ENCODE measurements at places on chromosomes 12 and 14. TPM values are rescaled to one million over a fixed set of nuclear protein-coding genes. Genes with fewer than 3 reads are reported as not detected.
A peak's percentile ranks its signal among the peaks of the same experiment; 100 is the strongest.

The SLC8A3 gene
- polyA plus RNA-seq: 5.9 TPM

The FAIM2 gene
- polyA plus RNA-seq: 5.3 TPM

The TPH2 gene
- polyA plus RNA-seq: not detected

DNA sequence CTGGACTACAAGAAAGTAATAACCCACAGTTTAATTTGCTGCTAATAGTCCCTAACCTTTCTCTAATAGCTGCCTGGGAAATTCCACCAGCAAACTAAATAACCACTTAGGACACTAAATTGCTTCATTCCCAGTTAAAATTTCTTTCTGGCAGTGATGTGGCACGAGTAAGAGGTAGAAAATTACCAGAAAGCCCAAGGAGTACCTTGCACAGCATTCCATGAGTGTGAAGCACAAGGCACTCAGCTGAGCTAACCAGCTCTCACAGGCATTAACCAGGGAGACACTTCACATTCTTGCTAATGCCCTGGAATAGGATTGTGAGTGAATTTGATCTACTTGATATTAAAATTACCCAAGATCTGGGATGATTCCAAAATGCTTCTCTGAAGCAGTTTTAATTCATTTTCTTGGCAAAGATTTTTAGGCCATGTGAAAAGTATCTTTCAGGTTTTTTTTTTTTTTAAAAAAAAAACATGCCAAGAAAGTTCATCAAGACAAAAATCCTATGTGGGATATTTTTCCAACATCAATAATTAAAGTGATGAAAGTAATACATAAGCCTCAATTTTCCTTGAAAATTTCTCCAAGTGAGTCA, 29.5 kb downstream of the TSPAN8 start:
- DNase-seq: no peak

The HOXC9 gene
- polyA plus RNA-seq: 16.9 TPM

DNA sequence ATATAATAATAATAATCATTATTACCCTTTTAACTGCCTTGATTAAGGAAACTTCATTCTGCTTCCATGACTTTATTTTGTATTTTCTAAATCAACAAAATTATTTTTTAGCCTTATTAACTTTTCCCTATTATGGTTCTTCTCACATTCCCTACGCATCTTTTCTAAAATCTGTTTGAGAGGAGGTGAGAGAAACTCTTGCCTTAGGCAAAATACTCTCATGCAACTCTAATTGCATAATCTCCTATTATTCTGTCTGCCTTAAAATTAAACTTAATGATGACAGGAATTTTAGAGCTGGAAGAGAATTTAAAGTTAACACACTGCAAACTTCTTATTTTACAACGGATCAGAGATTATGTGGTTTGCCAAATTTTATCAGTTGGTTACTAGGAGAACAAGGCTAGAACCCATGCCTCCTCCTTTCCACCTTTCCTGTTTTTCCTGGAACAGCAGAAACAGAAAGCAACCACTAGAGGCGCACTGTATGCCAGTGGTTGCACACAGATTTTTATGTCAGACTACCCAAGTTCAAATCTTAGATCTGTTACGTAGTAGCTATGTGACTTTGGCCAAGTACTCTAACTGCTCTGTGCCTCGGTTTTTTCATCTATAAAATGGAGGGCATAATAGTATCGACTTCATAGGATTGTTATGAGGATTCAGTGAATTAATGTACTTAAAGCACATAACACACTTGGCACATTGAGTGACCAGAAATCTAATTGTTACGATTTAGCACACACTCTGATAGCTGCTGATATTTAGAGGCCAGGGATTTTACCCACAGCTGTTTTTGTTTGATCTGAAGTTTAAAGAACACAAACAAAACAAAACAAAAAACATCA, 4.3 kb upstream of the BRMS1L start:
- no peak for DNase-seq

DNA sequence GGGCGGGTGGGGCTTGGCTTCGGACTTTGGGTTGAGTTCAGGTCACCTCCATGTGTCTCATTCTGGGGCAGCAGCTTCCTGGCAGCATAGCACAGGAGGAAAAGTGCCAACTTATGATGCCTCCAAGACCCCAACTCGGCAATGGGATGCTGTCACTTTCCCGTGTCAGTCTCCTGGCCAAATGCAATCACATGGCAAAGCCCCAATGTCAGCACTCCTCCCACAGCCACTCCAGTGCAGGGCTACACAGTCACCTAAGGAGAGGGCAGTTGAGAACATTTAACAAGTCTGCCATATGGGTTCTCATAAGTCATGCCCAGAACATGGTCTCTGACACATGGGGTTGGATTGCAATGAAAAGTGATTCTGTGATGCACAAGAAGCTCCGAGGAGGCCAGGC, 26.7 kb downstream of the ELK3 start:
- DNase-seq: no peak

DNA sequence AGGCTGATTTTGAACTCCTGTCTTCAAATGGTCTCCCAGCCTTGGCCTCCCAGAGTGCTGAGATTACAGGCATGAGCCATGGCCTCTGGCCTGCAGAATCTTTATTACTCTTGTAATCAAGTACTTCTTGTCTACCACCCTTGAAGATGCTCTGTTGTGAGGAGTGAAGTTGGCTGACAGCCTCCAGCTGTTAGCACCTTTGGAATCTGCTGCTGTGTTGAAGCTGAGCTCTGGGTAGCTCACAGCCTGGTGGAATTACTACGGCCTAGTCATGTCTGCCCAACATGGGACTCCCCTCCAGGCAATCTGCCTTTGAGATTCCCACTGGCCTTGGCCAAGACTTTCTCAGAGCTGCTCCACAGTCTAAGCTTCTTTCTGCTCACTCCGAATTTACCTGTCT, 5.8 kb upstream of the C12orf75 start:
- DNase-seq: no peak

DNA sequence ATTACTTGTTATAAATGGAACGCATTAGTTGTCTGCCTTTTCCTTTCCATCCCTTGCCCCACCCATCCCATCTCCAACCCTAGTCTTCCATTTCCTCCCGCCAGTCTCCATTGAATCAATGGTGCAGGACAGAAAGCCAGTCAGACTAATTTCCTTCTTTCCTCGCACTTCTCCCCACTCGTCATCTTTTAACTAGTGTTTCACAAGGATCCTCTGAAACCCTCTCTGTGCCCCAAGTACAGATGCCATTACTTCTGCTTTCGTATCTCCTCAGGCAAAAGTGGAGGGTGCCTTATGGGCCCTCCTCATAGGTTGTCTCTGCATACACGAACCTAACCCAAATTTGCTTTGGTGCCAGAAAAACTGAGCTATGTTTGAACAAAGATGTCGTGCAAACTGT, 4.2 kb downstream of the DAZAP2 start:
- no peak for DNase-seq

GRCh38 chr14:68518761-68519670, 273.9 kb downstream of the ZFP36L1 start:
- DNase-seq: no peak

The PZP gene
- 0.50 TPM for polyA plus RNA-seq

DNA sequence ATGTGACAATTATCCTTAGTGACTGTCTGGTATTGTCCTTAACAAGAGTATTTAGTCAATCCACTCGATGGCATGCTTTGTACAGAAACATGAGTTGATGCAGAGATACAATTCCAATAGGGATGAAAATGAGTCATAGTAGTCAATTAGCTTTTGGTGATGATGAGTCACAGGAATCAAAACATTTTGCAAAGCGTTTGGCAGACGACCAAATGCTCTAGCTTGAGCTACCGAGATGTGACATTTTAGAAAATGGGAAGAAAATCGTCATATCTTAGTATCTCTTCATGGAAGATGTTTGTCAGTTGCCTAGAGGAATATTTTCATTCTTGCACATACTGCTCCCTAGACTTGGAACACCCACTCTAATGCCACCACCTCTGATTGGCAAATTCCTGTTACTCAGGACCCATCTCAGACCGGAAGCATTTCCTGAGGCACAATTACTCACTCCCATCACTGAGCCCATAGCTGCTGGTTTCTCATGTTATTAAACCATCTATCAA, 95.0 kb downstream of the LMNTD1 start:
- peak; percentile 93 for DNase-seq

GRCh38 chr12:52132754-52133161, 53.3 kb downstream of the SMIM41 start:
- DNase-seq: no peak

- DNase-seq: no peak
Observed at GRCh38 chr12:105504286-105504685, 173.8 kb downstream of the C12orf75 start.

The OTOGL gene
- polyA plus RNA-seq: 0.69 TPM

The ETFBKMT gene
- polyA plus RNA-seq: 3.4 TPM

The OR2AP1 gene
- polyA plus RNA-seq: not detected
